Activated CD8-positive, alpha-beta memory T cell treated with anti-CD3 and anti-CD28 coated beads, Interleukin-2, amount 50 U/mL, for 4 hours (primary cell): ENCODE measurements at places on chromosomes 4 and X.

GRCh38 chr4:137124278-137124932, 407.9 kb downstream of the PCDH18 start:
- DNase-seq, result no peak

DNA sequence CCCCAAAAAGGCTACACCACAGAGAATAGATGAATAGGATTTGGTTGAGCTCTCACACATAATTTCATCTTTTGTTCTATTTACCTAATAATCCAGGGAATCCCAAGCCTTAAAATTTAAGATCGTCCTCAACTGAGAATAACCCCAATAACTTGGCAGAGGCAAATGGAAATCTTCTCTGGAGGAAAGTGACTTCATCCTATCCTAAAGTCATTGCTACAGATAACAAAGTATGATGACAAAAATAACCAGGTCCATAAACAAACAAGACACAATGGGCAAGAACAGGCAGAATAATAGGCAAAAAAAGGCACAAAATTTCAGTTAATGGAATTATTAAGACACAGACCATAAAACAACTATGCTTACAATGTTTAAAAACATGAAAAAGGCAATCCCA, 177.3 kb upstream of the STK26 start:
- no peak for DNase-seq

DNA sequence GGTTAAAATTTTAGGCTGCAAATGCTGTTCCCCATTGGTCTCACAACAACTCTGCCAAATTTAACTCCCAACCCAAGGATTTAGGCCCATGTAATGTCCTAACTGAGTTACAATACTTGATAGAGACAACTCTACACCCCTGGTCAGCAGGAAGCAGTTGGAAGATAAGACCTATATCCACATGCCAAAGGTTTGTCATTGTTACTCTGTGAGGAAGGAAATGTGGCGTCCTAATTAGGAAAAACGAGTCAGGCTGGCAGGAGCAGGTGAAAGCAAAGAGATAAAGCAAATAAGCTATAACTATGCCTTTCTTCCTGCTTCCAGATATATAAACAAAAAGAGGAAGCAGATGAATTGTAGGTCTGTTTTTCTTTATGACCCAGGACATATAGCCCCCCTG, 69.1 kb downstream of the SPIN4 start:
- DNase-seq, result no peak

- DNase-seq, result no peak
Observed at GRCh38 chr4:125725957-125726525, 411.3 kb downstream of the FAT4 start.

DNA sequence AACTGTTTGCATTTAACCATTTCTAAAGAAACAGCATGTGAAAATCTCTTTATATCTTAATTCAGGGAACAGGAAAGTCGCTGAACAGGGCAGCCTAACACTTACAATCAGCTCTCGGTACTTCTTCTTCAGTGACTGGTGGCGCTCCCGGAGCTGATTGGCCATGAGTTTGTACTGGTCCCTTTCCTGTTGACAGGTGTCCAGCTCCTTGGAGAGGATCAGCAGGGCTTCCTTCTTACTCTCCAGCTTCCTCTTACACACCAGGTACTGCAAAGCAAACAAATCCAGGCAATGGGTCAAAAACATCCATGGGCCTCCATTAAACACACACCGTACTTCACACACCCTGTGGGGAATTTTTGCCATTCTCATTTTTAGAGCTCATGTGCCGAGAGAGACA, 36.4 kb downstream of the CCDC149 start:
- DNase-seq, result no peak

DNA sequence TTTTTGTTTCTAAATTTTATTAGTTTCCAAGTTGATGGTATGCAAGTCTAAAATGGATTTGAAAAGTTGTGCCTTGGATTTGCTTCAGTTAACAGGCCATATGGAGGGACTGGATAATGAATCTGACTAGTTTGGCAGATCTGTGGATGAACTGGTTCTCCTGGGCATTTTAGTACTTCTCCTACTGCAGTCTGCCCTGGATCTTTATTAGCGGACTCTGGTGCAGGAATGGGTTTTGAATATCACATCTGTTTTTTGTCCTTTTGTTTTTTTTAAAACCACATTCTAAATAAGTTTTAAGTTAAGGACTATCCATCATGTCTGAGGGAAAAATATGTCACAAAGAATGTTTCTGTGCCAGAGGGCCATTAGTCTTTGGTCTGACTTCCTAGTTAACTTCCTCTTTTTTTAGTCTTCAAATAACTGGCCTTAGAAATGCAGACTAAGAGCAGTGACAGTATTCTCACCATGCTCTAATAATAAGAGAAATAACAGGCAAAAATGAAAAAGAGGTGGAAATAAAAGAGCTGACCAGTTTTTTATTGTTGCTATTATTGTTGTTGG, 13.9 kb upstream of the DCK start:
- no peak for DNase-seq

DNA sequence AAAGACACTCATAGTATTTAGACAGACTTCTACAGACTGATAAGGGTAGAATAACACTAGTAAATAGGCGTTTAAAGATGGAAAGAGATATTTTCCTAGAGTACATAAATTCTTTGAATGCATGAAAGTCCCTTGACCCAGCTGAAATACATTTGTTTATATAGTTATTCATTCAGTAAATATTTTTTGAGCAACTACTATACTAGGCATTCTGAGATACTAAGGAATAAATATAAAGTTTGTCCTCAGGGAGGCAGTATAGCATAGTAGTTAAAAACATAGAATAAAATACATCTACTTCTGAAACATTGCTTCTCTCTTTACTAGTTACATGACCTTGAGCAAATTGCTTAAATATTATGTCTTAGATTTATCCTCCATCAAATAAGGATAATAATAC, 27.4 kb downstream of the HMGN5 start:
- DNase-seq, result no peak

GRCh38 chrX:109926743-109927662, 75.9 kb upstream of the TMEM164 start:
- DNase-seq, result no peak

DNA sequence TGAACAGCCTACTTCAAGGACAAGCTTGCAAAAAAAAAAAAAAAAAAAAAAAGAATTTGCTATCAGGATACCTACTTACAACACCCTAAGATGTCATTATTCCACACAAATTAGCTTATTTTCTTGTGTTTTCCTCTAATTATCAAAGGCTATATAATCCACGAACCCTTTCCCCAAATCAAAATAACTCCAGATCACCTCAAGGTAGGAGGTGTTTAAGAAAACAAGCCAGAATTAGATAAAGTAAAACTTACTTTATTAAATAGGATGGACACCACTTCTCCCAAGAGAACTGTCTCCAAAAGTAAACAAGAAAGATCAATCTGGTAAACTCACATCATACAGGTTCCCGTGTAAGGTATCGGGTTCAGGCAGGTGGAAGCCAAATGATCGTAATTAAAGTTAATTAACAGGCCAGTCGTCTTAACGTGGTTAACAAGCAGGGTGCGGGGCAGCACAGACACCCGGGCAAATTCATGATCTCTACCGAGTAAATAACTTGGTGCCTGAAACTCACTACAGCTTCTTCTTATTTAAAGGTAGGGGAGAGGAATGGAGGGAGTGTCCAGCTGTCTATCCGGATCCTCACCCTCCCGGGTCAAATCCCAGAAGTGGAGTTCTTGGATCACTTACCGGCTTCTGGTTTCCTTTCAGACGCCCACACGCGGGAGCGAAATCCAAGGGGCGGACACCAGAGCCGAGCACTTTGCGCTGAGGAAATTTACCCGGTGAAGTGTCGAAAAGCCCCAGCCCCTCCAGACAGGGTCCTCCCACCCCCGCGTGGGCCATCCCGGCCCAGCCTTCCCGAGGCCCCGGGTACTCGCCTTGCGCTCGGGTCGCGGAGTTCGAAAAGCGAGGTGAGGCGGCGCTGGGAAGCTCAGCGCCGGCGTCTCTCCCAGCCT, 708 bp downstream of the ARAP2 start:
- peak; percentile 59 for DNase-seq

GRCh38 chr4:80614319-80614718, 278.8 kb downstream of the CFAP299 start:
- DNase-seq, result no peak

DNA sequence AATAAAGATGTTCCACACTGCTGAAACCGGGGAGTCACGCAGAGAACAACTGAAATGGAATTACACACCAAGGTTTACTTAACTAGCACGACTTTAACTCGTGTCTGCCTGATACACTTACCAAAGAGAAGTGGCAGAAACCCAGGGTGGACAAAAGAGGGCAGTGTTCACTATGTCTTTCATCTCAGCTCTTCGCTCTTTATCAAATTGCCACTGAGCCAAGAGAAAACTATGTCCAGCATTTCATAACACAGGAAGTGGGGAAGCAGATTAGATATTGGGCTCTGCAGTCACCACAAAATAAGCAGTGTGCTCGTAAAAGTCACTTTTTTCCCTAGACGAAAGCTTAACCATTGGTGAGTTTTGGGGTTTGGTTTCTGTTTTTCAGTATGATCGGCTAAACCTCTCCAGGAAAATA, 155.7 kb downstream of the CHIC2 start:
- no peak for DNase-seq

DNA sequence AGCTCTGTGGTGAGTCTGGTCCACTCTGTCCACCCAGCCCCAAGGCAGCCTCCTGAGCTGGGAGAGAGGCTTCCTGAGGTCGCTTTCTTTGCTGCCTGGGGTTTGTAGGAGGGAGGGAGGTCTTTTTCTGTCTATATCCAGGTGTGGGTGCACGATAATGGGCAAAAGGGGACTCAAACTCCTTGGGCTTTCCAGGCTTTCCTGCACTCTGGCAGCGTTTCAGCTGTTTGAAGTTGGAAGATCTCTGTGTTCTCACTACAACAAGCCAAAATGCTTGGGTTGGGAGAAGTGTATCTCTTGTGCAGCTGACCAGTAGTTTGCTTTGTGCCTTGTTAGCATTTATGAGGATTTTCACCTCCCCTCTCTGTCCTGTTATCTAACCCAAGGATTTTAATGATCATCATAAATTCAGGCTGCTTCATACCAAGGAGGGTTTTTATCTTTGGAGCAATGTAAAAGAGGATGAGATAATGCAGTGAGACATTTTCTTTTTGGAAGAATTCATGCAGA, 126.3 kb downstream of the REPS2 start:
- no peak for DNase-seq

- no peak for DNase-seq
Observed at GRCh38 chr4:185536411-185536709, 1.1 kb upstream of the PDLIM3 start.

- no peak for DNase-seq
Observed at GRCh38 chrX:111447298-111447697, 35.3 kb upstream of the DCX start.

DNA sequence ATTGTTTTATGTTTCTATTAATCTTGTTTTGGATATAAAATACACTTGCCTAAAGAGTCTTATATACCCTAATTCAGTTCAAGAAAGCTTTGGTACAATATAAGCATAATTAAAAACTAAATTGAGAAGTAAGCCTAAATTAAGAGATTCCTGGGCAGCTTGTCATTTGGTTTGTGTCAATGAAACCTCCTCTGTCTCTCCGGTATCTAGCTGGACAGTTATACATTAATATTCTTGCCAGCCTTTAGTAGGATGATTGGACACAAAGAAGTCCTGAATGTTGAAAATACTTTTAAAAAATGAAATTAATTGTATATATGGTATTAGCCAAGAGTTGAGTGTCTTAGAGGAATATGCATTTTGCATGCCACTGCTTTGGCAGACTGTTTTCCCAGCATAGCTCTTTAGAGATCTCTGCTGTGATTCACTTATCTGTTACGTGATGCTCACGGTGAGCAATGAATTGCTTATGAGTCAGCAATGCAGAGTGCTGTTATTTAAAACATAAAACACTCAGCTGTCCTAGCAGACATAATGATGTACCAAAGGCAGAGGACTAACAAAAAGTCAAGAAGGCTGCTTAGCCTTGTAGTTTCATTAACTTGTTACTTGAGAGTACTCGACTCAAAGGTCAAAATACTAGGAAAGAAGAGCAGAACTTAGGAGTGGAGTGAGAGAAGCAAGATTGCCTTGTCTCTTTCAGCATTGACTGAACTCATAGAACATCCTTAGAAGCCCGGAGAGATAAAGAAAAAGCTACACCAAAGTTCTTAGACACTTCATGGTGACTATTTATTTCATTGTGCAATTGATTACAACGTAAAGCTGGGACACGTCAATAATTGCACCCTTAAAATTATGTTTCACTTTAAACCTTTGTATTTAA, 1296.1 kb upstream of the PCDH7 start:
- DNase-seq, result no peak

- no peak for DNase-seq
Observed at GRCh38 chr4:72896515-72896914, 173.0 kb downstream of the COX18 start.

DNA sequence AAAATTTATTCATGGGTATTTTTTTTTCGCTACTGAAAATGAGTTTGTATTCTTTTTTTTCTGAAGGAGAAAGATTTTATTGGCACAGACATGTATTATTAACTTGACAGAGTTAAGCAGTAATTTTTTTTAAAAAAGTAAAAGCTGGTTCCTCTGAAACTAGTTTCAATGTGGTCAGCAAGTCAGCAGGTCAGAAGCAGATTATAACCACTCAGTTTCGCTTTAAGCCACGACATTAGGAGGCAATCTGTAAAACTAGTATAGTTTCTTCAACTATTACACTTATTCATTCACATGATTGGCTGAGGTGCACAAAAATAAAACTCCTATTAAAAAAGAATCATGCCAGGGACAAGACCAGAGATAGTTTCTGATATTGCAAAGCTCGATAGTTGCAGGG, 714.2 kb upstream of the PCDH7 start:
- DNase-seq, result no peak

DNA sequence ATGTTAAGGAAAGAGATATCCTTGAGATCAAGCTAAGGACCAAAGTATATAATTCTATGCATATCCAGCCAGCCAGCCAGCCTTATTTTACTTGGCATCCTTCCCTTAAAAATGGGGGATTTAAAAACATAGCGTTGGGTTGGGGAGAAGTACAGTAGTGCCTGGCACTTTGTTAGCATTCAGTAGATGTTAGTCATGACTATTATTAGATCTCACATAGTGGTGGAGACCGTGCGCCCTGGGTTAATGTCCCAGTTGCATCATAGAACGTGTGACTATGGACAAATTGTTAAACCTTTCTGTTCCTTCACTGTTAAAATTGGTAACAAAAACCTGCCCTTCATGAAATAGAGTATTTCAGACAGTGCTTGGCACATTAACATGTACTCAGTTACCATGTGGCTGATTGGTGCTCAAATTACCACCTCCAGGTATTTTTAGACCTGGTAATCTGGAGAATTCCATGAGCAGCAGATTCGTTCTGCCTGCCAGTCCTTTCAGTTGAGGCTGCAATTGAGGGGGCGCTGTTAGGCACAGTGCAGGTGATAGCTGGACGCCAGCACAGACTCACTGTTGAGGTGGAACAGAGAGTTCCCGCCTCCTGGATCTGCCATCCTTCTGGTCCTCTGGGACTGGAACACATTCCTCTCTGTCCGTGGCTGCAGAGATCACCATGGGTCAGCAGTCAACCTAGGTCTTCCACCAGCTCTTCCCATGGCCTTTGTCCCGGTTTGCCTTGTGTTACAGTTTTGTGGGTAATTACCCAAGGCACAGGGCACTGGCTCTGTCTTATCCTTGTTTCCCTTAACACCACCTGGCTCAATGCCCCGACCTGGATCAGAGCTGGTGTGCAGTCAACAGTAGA, 31.7 kb downstream of the RBBP7 start:
- DNase-seq, result no peak

- no peak for DNase-seq
Observed at GRCh38 chrX:129612396-129612795, 42.4 kb downstream of the APLN start.

GRCh38 chr4:139629436-139630125, 36.0 kb upstream of the MGST2 start:
- no peak for DNase-seq
